ENCODE measurements at places on chromosomes 1 and 21.
A peak's percentile ranks its signal among the peaks of the same experiment; 100 is the strongest.

DNA sequence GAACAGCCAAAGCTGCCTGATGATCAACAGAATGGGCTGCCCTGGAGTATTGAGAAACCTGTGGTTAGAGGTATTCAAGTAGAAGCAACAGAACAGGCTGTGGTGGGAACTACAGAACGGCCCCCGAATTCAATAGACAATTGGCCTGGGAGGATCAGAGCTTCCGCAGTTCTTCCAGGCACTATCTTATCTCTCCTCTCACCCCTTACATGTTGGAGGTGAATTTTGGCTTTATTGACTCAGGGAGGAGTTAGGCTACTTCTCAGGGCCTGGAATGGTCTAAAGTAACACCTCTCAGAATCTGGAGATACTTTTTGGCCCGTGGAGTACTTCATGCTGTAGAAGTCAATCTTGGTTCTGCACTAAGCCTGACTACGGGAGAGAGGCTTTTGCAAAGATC, 253.0 kb downstream of the PRDM2 start:
- DNase-seq: no peak

DNA sequence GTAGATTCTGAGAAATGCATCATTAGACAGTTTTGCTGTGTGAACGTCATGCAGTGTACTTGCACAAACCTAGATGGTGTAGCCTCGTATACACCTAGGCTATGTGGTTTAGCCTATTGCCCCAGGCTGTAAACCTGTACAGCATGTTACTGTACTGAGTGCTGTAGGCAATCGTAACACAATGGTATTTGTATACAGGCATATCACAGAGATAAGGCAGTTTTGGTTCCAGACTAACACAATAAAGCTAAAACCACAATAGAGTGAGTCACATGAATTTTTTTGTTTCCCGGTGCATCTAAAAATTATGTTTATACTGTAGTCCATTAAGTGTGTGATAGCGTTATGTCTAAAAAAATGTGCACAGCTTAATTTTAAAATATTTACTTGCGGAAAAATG, 6.9 kb downstream of the IL10RB start:
- DNase-seq: no peak

DNA sequence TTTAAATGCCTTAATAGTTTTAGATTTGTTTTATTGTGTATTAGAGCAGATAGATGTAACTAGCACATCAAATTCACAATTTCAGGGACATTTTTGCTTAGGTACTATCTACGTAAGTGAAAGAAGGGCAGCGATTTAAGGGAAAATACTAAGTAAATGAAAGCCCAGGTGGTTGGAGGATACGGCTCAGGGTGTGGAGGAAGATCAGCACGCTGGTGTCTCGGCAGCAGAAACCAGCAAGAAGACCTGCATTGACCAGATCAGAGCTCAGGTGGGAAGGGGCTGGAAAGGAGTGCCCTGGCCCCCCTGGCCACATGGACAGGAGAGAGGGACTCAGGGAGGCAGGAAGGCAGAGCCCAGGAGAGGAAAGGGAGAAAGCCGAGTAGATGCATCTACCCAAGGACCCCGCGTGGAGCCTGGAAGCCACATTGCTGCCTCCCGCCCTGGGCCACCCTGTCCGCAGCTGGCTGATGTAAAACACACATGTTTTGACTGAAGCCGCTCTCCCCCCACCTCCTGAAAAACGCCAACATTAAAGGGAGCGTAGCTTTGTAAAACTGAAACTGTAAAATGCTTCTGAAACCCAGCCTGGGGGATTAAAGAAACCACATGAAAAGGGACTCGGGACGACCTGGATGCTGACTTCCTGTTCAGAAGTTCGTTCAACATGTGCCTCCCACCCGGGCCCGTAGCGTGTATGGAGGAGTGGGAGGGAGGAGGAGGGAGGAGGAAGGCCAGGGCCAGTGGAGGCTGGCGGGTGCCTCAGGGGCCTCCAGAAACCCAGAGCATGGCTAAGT, 72.6 kb upstream of the TARDBP start:
- DNase-seq: peak; percentile 48

- no peak for DNase-seq
Observed at GRCh38 chr1:52911541-52911940, 10.0 kb downstream of the ECHDC2 start.

DNA sequence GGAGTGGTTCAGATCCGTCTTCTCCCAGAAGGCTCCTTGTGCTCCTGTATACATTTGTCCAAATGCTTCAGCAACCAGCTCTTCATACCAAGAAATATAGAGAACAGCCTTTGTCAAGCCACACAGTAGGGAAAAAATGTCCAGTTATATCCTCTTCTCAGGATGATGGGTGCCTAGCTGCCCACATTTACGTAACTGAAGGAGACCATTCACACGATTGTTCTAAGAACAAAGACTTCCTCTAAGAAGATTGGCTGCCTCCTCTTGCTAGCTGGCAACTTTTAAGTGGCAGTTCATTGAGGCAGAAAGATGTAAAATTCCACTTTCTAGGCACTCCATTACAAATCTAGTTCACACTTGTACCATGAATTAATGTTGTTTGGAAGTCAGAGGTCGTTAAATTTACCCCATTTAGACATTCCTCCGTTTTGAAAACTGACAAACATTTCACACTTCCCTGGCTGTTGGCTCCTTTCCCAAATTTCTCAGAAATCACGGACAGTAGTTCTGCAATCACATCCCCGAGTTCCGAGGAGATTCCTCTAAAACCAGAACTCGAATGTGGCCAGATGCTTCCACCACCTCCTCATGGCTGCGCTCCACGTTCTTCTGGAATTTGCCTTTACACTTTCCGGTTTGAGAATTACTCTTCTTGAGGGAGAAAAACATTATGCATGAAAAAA, 45.6 kb upstream of the CSF1 start:
- DNase-seq: no peak

DNA sequence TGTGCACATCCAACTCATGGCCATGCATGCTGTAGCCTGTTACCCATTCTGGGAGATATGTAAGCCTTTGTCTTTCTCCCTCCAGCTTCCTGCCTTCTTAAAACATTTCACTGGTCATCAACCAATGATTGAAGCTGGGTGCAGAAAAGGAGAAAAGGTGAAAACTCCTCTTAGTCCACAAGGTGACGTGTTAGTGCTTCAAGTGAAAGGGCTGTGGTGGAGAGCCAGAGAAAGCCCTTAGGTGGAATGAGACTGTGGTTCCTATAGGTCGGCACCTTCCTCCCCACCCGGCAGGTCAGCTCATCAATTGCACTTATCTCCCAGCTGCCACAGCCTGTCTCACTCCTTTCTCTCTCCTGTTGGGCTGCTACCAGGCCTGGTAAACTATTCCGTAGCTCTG, 30.4 kb downstream of the ERG start:
- DNase-seq: no peak

GRCh38 chr1:242133796-242134195, 134.9 kb upstream of the MAP1LC3C start:
- DNase-seq: no peak

DNA sequence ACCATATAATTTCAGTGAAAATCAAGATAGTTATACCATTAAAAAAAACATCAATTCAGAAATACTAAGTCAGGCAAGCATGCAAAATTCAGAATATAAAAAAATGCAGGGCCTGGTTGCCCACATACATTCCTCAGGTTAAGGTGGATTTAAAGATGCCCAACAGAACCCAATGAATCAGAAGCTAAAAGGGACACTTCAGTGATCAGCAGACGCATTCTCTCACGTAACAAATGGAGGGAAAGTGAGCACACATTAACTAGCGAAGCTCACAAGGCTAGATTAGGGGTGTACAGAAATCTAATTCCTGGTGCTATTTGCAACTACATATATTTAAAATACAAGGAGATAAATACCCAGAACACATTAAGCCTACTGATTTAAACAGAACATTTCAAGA, 17.5 kb downstream of the TOMM20 start:
- no peak for DNase-seq

DNA sequence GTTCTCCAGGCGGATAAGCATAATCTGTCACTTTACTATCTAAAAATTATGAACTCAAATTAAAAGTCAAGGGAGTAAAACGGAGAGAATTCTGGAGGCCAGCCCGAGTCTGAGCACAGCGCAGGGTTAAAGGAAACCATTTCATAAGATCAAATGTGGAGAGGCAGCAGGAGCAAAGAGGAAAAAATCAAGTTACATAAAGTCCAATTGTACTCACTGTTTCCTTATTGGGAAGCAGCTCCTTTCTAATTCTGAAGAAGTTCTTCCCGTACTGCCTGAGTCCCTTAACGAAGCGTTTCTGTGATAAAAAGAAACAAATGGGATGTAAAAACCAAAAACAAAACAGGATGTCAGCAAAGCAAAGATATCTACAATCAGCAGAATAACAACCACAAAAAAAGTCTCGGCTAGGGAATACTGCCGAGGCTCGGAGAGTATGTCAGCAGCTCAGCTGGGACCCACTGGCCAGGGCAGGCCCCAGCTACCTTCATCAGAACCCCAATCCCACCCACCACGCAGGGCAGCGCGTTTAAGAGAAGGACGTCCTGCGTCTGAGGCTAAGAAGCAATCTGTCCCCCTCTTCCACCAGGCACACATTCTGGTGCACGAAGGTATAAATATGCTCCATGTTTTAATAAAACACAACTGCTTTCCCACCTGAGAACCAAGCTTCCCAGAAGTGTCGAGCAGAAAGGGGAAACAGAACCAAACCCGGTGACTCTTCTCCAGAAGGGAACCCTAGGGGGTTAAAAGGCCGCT, 104.8 kb downstream of the SLC45A1 start:
- DNase-seq: peak; percentile 62

DNA sequence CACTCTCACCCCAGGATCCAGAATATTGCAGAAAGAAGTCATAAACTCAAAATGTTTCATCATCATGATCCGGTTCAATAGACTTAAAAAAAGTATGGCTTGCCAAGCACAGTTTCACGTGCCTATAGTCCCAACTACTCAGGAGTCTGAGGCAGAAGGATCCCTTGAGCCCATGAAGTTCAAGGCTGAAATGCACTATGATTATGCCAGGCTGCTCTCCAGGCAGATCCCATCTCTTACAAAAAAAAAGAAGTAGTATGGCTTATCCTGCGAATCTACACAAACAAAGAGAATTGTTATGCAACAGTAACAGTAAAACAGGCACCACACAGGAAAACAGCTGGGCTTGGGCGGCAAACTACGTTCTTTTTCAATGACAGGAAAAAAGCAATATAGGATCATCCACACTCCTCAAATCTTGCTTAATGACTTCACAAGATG, 76.2 kb downstream of the EIF4G3 start:
- no peak for DNase-seq

GRCh38 chr1:206517784-206518183, 10.5 kb downstream of the RASSF5 start:
- DNase-seq: no peak

DNA sequence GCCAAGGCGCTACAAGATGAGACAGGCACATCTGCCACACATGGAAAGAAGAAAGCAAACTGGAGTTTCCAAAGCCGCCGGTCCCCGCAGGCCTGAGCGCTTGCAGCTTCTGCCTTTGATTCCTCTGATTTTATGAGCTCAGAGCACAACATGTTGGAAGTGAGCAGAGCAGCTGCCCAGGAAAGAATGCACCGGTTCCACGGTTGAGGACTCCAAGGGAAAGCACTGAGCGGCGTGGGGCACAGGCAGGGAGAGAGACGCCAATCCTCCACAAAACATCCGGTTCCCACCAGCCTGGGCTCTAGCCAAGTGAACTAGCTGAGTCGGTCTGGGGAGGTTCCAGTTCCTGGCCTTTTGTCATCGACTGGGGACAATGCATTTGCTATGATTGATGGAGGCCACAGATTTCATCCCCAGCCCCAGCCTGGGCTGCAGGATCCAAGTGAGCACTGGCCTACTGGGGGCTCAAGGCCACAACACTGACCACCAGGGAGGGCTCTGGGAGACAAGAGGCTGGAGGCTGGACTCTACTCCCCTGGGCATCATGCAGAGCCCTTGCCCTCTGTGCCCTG, 253.1 kb upstream of the IRF2BP2 start:
- DNase-seq: peak; percentile 57

DNA sequence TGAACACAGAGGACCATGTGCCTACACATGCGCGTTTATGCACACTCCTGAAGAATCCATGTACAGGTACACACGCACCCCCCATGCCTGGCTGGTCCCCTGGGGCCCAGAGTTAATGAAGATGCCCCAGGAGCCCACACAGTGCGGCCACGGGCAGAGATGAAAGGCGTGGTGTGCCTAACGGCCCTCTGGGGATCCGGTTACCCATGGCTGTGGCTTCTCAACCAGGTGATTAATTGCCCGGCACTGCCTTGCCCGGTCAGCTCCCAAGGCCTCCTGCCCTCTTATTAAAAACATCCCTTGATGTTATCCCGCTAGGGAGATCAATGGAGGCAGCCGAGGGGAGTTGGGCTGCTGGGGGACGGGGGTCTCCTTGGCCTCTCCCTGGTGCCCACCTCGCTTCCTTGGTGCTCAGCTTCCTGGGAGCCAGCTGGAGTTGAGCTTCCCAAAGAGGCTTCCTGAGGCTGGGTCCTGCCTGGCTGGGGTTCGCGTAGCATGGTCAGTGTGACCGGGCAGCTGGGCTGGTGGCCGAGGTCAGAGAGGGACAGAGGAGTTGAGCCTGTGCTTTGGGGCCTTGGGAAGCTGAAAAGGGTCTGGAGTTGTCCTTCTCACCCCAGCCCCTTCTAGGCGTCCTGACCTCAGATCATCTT, 75.0 kb upstream of the WNT4 start:
- no peak for DNase-seq

Data from ovary (tissue), 10 donors.